ENCODE measurements at places on chromosomes 2 and 18.

GRCh38 chr2:96665083-96665569 lies 22.6 kb downstream of the FER1L5 start:
- DNase-seq = no peak

DNA sequence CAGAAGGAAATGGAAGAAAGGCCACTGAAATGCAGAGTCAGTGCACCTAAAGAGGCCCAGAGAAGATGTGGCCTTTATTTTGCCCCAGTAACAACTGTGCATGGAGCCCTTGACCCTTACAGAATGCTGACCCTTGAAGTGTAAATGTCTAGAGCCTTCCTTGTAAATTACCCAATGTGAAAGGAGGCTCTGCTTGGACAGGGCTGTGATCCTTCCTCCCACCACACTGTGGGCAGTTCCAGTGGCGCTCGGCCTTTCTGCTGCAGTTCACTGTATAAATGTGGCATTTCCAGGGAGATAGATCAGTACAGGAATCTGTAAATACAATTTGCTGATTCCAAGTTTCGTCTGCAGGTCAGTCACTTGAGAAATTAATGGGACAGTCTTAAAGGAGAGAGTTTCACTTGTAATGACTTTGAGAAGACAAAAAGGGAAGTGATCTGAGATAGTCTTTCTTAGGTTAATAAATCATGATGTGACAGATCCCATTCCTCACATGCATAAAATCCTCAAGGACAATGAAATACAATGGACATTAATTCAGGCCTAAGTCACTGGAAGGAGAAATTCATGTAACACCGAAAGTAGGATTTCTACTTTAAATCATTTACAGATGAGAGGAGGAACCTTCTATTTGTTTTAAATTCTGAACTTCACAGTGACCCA lies 133.8 kb upstream of the LMAN1 start:
- no peak for DNase-seq

DNA sequence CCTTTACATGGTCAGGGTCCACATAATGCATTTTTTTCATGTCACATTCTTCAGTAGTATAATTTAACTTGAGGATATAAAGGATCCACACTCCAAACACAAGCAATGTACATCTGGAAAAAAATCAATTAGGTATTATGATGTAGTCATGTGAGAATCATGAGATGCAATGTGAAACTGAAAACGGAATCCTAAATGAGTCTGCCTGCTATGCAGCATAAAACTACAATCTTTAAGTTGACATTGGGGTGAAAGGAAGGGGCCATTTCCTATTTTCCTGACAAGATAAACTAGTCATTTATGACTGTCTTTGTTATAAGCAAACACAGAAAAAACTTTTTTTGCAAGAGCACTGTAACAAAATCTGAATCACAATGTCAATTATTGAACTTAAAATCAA lies 27.6 kb downstream of the ST3GAL5 start:
- no peak for DNase-seq

DNA sequence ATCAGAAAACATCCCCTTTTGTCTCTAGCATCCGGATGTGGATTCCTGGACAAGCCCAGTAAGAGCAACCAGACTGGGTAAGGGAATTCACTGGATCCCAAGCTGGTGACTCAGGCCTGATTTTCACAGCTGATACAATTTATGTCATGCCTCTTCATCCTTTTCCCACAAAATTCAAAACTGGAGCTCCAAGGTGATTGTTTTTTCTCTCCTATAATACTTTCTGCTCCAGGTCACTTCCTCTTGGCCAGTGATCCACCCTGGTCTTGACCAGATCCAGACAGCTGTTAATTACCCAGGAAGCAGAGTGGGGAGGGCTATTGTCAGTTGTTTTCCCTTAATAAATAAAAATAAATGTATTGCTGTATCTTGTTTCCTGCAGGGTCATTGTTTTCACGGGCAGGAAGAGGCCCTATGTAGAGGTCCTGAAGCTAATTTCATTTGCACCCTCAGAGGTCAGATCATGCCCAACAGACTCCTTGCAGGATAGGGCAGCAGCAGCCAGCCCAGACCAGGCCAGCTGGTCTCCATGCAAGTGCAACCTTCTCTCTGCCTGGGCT lies 57.6 kb downstream of the EVA1A start:
- no peak for DNase-seq

DNA sequence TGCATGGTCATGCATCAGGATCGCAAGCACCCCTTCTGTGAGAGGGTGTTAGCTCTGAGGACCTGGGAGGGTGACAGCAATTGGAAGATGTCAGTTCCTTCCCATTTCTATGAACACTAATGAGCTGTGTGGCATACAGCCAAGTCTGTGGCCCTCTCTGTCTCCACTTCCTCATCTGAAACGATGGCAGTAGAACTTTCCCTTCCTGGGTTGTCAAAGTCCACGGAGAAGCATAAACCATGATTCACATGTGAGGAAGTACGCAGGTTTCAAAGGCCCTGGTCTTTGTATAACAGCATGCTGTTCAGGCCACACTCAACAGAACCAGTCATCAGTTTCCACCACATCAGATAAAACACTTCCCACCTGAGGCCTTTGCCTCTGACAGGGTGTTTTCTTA lies 167.4 kb upstream of the RAB6C start:
- no peak for DNase-seq

GRCh38 chr2:230575642-230576324 lies 136.9 kb upstream of the CAB39 start:
- no peak for DNase-seq

GRCh38 chr2:161983331-161983651 lies 90.7 kb downstream of the DPP4 start:
- DNase-seq = no peak

- DNase-seq = no peak
Observed at GRCh38 chr18:76263046-76264005, 231.7 kb downstream of the ZNF516 start.

DNA sequence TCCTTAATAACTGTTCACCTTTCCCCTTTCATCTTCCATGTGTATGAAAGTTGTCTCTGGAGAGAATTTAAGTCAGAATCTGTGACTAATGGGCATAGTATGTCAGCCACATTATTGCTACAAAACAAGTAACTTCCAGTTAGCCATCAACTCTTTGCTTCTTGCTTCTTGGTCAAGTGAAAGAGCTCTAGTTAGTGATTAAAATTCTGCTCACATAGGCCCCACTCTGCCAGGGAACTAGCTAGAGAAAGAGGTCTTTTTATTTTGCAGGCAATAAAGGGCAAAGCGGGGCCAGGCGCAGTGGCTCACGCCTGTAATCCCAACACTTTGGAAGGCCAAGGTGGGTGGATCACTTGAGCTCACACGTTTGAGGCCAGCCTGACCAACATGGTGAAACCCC lies 64.6 kb downstream of the COLEC12 start:
- DNase-seq = no peak

- DNase-seq = no peak
Observed at GRCh38 chr18:75157381-75157780, 51.6 kb downstream of the PTGR3 start.

DNA sequence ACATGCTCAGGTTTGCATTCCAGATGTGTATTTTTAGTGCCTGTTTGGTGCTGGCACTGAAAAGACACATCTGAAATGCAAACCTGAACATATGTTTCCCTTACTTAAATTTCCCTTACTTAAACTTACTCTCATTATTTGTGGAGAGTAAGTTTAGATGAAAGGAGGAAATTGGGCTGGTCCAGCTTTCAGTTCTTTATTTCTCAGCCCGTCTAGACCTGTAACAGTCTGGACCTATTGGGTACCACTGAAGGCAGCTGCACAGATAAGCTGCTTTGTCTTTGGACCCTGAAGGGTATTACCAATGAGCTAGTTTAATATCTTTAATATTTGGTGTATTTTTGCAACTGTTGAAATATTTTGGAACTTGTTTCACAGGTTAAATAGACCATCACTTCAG lies 17.0 kb upstream of the DSG3 start:
- DNase-seq = no peak

GRCh38 chr2:182642328-182642727 lies 73.7 kb upstream of the DNAJC10 start:
- DNase-seq = no peak

DNA sequence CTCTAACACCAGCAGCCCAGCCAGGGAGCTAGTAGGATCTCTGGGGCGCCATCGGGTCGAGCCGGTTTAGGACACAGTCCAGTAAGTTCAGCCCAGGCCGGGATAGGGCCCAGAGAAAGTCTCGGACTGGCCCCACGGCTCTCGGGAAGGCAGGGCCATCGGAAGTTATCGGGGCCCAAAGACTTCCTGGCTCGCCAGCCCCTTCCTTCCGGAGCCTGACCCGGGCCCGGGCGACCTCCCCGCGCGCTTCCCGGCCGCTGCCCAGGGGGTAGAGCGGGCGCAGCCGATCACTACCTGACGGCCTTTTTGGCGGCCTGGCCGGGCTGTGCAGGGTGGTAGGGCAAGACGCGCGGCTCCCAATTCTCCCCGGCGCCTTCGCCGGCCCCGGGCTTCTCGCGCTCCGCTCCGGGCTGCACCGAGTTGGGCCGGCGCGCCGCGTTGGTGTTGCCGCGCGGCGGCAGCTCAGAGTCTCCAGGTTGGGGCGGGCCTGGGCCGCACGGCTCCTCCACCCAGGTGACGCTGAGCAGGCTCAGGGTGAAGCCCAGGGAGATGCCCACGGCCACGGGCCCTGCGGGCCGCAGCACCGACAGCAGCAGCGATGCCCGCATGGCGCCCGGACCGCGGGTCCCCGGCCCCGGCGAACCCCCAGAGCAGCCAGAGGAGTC lies 546 bp downstream of the CHPF start:
- no peak for DNase-seq

GRCh38 chr18:39596221-39596620 lies 2030.6 kb upstream of the CELF4 start:
- no peak for DNase-seq

GRCh38 chr2:241999184-241999583 lies 129.7 kb downstream of the RTP5 start:
- no peak for DNase-seq

GRCh38 chr2:238434846-238435751 lies 8.4 kb downstream of the ASB1 start:
- DNase-seq = no peak

DNA sequence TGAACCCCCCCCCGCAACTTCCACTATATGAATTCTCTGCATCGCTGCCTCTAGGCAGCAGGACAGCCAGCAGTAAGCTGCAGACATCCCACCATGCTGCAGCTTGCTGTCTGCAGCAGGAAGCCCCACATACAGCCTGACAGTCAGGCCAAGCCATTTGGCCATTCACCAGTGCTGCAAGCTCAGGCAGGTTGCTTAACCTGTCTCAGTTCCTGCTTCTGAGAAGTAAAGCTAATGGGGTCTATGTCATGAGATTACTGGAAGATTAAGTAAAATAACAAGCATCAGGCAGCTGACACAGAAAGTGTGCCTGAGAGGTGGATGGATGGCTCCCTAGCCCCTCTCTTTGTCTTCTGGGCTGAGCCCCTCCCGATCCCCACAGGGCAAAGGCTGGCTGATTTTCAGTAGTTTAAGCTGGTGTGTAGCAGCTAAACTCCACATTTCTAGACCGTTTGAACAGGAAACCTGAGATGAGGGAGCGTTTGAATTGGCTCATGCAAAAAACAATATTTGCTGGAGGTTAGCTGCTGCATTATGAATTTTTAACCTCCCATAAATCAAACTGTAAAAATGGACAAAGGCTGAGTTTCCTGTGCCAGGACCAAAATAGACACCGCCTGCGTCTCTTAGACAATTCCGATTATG lies 193.8 kb upstream of the ARL4C start:
- DNase-seq = no peak

GRCh38 chr2:100898035-100898665 lies 78.2 kb downstream of the NPAS2 start:
- DNase-seq = no peak

GRCh38 chr2:149954981-149955600 lies 367.5 kb upstream of the MMADHC start:
- no peak for DNase-seq

- no peak for DNase-seq
Observed at GRCh38 chr18:305003-305501, 37.2 kb upstream of the THOC1 start.

GRCh38 chr2:119174216-119174992 lies 15.9 kb upstream of the C1QL2 start:
- DNase-seq = peak; percentile 46

- DNase-seq = no peak
Observed at GRCh38 chr18:50388988-50389387, 14.1 kb downstream of the SKA1 start.

GRCh38 chr2:231726276-231726675 lies 18.0 kb downstream of the PTMA start:
- DNase-seq = no peak

DNA sequence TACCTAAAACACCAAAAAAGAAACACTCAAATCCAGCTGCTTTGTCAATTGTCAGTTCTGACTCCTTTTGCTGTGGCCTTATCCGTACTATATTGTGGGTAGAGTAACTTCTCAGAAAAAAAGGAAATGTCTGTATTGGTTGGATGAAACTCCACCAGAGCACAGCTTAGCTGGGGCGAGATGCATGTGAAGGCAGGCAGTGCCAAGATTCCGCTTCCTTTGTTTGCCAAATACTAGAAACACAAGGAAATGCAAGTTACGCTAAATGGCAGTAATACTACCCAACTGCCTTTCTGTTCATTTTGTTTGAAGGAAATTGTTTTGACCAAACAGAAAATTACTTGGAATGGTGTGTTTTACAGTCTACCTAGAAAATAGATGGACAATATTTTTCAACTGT lies 10.0 kb downstream of the KLF11 start:
- DNase-seq = no peak

DNA sequence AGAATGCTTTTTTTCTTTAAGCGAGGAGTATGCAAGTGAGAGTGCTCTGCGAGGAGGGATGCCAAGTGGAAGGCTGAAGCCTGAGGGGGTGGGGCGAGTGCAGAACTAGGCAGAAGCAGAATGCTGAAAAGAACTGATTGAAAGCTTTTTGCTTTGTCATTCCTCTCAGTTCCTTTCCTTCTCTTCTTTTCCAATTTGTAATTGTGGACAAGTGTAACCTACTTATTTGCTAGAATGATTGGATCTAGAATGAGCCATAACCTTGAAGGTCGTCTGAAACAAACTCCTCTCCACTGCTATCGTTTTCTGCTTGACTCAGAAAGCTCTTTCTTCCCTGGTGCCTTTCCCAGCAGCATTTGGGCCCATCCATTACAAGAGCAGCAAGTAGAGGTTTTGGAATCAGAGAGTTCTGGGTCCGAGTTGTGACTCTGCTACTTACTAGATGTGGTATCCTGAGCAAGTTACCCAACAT lies 115.3 kb downstream of the METTL8 start:
- no peak for DNase-seq

DNA sequence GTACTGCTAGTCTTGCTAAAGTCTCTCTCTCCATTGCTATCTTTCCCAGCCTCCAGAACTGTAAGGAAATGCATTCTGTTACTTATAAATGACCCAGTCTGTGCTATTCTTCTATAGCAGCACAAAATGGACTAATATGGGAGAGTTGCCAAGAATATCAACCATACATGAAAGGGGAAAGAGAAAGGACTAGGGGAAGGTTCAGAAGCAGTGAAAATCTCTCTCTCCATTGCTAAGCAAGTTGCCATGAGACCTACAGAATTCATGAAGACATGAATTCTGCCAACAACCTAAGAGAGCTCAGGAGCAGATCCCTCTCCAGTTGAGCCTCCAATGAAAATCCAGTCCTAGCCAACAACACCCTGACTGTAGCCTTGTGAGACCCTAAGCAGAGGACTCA lies 3.6 kb upstream of the TRABD2A start:
- DNase-seq = no peak

DNA sequence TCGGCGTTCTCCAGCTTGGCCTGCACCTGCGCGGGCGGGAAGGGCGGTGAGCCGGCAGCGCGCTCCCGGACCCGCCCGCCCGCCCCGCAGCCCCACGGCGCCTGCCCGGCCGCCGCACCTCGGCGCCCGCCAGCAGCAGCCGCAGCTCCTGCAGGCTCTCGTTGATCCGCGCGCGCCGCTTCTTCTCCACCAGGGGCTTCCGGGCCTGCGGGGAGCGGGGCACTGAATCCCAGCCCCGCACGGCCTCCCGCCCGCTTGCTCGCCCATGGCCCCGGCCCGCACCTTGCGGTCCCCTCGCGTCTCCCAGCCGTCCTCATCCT lies 335 bp downstream of the HES6 start:
- DNase-seq = no peak

Data from GM18507 (cell line).